ENCODE measurements at places on chromosomes 6 and 20.

GRCh38 chr6:3239110-3239830, 11.8 kb upstream of the TUBB2B start:
- DNase-seq = no peak

- DNase-seq = no peak
Observed at GRCh38 chr20:46607849-46608497, 43.3 kb downstream of the SLC13A3 start.

DNA sequence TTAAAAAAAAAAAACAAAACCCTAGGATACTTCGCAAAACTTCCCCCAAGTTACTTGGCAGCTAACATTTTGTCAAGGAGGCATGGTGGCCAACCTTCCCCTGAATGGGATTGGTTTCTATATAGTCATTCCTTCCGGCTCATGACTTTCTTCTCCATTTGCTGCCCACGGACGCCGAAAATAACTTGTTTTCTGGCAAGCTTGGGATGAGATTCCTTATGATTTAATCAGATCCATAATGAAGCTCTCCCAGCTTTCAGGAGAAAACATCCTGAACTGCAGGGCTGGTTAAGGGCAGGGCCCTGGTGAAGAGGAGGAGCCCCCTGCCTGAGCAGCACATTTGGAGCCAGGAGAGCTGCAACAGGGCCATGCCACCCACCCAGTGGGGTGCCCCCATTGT, 49.9 kb downstream of the PPP1R16B start:
- DNase-seq = no peak

- DNase-seq = no peak
Observed at GRCh38 chr20:37352608-37352980, 6.7 kb downstream of the SRC start.

- no peak for DNase-seq
Observed at GRCh38 chr20:2616634-2617033, 35.8 kb upstream of the NOP56 start.

DNA sequence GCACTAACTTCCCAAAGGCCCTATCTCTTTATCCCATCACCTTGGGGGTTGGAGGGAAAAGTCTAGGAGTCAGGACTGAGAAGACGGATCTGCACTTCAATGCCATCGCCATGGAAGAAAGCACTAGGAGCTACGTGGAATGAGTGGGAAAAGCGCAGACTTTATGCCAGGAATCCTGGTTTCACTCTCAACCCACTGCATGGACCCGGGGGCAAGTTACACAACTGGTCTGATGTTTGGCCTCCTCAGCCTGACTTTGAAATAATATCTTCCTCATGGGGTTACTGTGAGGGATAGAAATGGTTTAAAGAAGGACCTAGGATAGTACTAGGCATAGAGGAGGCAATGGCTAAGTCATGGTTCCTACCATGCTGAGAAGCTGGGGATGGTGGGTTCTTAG, 13.5 kb upstream of the PSMG4 start:
- DNase-seq = no peak

GRCh38 chr6:24520929-24521546, 26.3 kb downstream of the ALDH5A1 start:
- DNase-seq = peak; percentile 2

GRCh38 chr6:147223736-147224135, 19.5 kb downstream of the STXBP5 start:
- DNase-seq = no peak
